Ascending aorta (tissue), 2 donors: ENCODE measurements at places on chromosomes 2 and 18. TPM values are rescaled to one million over a fixed set of nuclear protein-coding genes. Genes with fewer than 3 reads are reported as not detected.

Gene ARHGAP25
- total RNA-seq, result 8.3 TPM

Gene GKN2
- 0.75 TPM for total RNA-seq

Gene COLEC12
- total RNA-seq, result 9.5 TPM

Gene TEX44
- not detected for total RNA-seq

Gene TMEM200C
- total RNA-seq, result under 0.01 TPM

Gene KLHL14
- not detected for total RNA-seq

Gene PIGN
- 12.8 TPM for total RNA-seq

Gene POTEC
- not detected for total RNA-seq

Gene LINC00305
- total RNA-seq, result not detected

Gene CD8A
- total RNA-seq, result 17.7 TPM

Gene CLEC4F
- not detected for total RNA-seq

Gene M1AP
- total RNA-seq, result not detected
